CD4-positive, alpha-beta T cell treated with Interleukin-17A for 1 hour (primary cell): ENCODE measurements at places on chromosomes 3 and 15.

- DNase-seq: no peak
These were observed 543.6 kb downstream of the AGBL1 start for GRCh38 chr15:86623236-86623635.

GRCh38 chr3:189260556-189261493, 89.1 kb downstream of the TPRG1 start:
- DNase-seq: no peak

GRCh38 chr3:171383206-171384018, 76.8 kb downstream of the TNIK start:
- DNase-seq: no peak

GRCh38 chr3:44130249-44130648, 111.4 kb upstream of the TOPAZ1 start:
- DNase-seq: no peak

- DNase-seq: no peak
These were observed 79.3 kb upstream of the SKOR1 start for GRCh38 chr15:67746022-67746421.

- no peak for DNase-seq
These were observed 5.3 kb upstream of the VIPR1 start for GRCh38 chr3:42497009-42497731.

DNA sequence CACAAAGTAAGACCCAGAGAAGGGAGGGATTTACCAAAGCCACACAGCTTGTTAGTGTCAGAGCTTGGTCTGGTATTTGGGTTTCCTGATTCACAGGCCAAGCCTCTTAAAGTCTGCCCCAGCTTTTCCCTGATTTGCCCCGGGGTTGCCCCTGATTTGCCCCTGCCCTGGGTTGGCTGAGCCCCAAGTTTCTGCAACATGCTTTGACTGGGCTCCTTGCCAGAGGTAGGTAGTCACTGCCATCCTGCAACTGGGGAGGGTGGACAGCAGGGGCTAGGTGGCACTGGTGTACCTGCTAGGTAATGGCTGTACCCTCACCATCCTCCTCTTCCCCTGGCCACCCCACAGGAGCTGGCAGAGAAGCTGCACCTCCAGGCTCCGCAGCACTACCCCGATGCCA, 2.5 kb downstream of the MPI start:
- peak; percentile 24 for DNase-seq

DNA sequence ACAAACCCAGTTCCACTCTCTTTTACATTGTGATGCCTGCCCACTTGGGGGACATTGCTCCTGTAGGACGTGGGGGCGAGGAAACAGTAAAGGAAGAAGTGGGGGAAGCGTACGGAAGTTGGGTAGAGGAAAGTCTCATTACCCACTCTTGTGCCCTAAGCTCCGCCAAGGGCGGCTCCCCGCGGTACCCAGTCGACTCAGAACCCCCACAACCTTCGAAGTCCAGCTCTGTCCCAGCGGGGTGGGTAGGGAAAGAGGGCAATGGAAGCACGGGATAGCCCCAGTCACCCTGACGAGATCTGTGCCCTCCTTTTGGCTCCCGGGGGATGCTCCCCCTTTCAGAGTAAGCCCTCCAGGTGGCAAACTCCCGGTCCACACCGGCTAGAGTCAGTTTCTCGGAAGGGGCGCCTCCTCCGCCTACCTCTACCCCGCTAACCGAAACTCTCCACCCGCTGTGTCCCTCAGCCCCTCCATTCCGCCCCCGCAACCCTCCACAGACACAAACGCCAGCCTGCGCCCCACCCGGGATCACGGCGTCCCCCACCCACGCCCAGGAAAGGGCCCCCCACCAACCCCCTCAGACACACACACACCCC, 527 bp downstream of the CSNK1G1 start:
- no peak for DNase-seq

DNA sequence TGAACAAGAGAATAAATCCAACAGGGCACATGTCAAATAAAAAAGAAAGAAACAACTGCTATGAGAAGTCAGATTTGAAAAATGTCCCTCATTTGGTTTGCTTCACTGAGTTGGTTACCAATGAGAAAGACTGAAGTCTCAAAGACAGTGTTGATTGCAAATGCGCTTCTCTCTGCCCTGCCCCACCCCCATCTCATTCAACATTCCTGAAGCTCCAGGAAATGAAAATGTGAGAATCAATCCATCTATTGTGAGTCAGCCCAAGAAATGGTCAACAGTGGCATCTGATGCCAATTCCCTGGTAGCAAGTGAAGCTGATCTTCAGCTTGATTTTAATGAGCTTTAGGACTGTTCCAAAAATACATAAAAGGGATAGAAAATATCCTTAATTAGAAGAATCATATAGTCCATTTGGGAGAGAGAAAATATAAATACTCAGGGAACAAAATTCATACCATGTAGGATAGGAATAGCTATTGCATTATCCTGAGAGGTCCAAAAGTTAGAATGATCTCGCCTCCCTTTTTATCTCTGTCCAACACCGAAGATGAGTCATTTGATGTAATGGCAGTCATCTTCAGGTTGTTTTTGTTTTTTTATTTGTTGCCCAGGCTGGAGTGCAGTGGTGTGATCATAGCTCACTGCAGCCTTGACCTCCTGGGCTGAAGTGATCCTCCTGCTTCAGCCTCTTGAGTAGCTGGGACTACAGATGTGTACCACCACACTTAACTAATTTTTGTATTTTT, 200.3 kb upstream of the UMPS start:
- no peak for DNase-seq

DNA sequence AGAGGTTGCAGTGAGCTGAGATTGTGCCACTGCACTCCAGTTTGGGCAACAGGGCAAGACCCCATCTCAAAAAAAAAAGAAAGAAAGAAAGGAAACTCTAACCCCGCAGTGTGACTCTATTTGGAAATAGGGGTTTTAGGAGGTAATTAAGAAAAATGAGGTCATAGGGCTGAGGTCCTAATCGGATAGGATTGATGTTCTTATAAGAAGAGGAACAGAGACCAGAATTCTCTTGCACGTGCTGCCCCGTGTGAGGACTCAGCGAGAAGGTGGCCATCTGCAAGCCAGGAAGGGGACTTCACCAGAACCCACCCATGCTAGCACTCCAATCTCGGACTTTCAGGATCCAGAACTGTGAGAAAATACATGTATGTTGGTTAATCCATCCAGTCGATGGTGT, 25.8 kb downstream of the KLHL6 start:
- no peak for DNase-seq

- no peak for DNase-seq
These were observed 6.8 kb upstream of the TXNRD3 start for GRCh38 chr3:126661532-126662364.

DNA sequence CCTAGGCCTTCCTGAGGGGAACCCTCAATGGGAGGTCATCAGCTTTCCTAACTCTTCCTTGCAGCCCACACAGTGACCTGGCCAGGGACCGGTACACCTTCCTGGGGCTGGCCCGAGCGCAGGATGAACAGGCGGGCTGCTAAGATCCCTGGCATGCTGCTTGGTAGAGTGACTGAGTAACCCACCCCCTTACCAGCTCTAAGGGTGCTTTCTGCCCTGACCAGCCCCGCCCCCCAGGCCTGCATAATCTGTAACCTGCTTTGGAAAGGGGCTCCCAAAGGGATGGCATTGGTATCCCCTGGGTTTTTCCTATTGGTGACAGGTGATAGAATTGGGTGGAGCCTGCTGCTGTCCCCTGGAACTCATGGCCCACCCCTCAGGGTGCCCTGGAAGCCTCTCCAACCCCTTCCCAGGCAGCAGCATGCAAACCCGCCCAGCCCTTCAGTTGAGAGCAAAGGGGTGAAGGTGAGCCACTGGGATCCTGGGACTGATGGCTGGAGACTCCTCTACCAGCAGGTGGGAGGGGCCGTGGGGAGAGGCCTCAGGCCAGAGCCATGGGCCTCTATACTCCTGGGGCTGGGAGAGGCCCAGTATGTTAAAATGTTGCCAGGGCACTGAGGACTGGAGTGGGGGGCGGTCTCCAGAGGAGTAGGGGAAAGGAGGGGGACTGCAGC, 11.1 kb upstream of the KIF7 start:
- DNase-seq: no peak

- DNase-seq: no peak
These were observed 63.3 kb upstream of the LRRC3B start for GRCh38 chr3:26559227-26559626.

DNA sequence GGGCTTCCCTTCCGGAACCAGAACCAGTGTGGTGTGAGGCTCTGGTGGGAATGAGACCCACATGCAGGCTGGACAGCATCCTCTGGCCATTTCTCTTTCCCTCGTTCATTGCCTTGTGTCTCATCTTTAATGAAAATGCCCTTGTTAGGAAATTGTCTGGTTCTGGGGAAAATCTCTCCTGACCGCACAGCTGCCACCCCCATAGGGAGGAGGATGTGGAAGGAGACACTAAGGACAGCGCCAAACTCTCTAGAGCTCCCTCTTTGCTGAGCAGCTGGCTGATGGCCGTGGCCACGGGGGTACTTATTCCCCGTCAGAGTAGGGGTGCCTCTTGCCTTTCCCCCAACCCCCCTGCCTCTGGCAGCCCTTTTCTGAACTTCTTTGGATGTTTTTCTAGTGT, 297.6 kb upstream of the C2CD4B start:
- DNase-seq: no peak

DNA sequence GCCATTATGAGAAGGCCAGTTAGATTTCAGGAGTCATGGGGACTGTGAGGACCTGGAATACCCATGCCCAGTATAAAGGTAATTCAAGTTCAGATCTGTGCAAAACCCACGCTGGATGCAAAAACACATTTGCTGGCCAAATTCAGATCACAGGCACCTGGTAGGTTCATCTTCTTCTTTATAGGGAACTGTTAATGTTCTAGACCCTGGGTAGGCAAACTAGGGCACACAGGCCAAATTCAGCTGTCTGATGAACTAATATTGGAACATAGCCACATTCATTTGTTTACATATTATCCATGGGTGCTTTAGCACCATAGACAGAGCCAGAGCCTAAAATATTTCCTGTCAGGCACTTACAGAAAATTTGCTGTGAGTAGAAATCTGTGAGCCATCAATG, 241.4 kb downstream of the PTPRG start:
- no peak for DNase-seq

DNA sequence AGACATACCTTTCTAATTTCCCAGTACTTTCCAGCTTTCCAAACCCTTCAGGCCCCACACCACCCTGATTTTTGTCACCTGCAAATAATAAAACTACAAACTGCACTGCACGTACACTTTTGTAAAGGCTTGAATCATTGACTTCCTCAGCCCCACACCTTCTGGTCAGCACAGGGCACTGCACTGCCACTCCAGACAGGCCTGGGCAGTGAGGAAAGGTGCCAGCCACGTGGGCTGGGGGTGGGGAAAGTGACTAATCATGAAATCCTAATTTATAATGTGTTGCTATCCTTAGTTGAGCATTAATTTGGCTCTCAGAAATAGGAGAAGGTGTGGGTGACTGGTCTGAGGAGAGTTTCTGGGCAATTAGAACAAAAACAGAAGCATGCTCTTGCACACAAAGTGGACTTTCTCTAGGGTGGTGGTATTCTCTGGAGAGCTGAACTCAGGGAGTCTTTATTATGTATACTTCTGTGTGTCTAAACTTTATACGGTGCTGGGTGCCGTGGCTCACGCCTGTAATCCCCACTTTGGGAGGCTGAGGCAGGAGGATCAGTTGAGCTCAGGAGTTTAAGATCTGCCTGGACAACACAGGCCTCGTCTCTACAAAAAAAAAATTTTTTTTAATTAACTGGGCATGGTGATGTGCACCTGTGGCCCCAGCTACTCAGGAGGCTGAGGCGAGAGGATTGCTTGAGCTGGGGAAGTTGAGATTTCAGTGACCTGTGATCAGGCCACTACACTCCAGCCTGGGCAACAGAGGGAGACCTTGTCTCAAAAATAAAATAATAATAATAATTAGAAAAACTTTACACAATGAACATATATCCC, 58.2 kb upstream of the FLNB start:
- DNase-seq: no peak

GRCh38 chr3:42661593-42662022, 8.1 kb downstream of the ZBTB47 start:
- no peak for DNase-seq
